ENCODE measurements at places on chromosomes 13 and 19.

DNA sequence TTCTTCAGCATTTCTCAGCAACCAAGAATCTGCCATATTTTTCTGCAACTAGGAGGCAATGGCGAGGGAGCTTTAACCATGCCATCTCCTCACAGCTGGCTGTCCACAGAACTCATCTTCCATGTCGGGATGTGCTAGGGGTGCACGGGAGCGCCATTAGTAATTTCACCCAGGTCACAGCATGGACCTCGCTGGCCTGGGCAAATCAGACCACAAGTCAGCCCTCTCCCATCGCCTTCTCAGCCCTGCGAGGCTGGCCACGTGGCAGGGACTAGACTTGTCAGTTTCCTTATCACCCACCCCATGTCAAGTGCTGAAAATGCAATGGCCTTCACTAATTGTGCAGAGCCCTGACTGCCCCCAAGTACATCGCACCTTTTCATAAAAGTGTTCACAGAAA, 15.7 kb downstream of the COL4A1 start:
- no peak for DNase-seq

DNA sequence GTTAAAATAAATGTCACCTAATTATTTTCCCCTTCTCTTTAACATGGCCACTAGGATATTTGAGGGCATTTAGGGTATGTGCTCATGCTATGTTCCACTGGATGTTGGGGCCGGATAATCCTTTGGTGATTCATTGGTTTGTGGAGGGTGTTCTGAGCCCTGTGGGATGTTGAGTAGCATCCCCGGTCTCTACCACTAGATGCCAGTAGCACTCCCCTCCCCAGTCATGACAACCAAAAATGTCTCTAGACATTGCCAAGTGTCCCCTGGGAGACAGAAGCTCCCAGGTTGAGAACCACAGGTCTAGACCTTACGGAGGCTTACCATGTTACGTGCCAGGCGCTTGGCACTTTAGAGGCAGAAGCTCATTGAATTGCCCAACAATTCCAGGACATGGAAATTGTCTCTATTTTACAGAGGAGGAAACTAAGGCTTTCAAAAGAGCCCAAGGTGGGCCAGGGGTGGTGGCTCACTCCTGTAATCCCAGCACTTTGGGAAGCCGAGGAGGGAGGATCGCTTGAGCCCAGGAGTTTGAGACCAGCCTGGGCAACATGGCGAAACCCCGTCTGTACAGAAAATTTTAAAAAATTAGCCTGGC, 14.1 kb downstream of the SHANK1 start:
- no peak for DNase-seq

- no peak for DNase-seq
Observed at GRCh38 chr13:22162889-22163288, 492.0 kb downstream of the FGF9 start.

DNA sequence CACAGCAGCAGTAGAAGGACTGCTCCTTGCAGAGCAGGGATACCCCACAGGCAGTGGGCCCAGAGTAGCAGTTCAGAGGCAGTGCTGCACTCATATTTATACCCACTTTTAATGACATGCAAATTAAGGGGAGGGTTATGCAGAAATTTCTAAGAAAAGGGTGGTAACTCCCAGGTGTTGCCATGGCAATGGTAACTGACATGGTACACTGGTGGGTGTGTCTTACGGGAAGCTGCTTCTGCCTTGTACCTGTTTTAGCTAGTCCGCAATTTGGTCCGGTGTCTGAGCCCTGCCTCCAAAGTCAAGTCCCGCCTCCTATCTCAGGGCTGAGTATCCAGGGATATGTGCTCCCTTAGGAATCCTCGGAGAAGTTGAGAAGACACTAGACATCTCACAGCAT, 79.2 kb upstream of the UQCRFS1 start:
- no peak for DNase-seq

DNA sequence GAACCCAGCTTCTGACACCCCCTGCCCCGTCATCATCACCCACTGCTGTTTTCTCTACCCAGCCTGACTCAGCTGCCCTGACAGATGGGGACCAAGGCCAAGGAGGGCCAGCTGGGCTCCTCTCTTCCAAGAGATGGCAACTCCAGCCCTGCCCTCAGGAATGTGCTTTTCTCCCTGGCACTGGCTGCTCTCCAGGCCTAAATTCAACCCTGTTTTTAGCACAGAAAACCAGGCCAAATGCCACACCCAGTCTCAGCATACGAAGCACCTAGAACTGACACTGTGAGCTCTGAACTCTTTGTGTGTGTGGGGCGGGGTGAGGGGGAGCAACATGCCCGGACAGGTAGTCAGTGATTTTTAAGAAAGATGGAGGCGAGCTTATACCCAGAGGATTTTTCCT, 23.4 kb upstream of the IGFL1 start:
- DNase-seq, result no peak
